ENCODE measurements at places on chromosomes 7 and 10.
A peak's percentile ranks its signal among the peaks of the same experiment; 100 is the strongest.

GRCh38 chr7:20484356-20484755, 131.1 kb upstream of the ABCB5 start:
- DNase-seq = no peak

- DNase-seq = no peak
These were observed 1133.4 kb downstream of the XPNPEP1 start for GRCh38 chr10:108789919-108790318.

DNA sequence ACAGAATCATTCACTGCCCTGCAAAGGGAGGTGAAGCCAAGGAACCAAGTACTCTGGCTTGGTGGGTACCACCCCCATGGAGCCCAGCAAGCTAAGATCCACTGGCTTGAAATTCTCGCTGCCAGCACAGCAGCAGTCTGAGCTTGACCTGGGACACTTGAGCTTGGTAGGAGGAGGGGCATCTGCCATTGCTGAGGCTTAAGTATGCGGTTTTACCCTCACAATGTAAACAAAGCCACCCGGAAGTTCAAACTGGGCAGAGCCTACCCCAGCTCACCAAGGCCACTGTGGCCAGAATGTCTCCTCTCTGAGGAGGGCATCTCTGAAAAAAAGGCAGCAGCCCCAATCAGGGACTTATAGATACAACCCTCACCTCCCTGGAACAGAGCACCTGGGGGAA, 1050.0 kb upstream of the GHITM start:
- DNase-seq = no peak

DNA sequence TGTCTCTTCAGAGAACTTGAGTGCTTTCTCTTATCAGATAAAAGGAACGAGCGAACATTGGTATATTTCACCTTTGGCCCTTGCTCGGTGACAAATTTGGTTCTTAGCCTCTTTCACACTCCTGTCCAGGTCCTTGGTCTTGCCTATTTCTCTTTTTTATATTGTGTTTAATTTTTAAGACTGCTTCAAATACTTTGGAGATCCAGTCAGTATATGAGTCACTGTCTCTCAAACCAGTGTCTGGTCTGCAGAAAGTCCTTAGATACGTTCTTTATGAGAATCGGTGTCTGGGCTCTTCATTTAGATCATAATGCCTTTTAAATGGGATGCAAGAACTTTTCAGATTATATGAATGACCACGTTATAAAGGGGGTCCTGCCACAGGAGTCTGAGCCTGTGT, 55.0 kb downstream of the PIK3AP1 start:
- DNase-seq = no peak

DNA sequence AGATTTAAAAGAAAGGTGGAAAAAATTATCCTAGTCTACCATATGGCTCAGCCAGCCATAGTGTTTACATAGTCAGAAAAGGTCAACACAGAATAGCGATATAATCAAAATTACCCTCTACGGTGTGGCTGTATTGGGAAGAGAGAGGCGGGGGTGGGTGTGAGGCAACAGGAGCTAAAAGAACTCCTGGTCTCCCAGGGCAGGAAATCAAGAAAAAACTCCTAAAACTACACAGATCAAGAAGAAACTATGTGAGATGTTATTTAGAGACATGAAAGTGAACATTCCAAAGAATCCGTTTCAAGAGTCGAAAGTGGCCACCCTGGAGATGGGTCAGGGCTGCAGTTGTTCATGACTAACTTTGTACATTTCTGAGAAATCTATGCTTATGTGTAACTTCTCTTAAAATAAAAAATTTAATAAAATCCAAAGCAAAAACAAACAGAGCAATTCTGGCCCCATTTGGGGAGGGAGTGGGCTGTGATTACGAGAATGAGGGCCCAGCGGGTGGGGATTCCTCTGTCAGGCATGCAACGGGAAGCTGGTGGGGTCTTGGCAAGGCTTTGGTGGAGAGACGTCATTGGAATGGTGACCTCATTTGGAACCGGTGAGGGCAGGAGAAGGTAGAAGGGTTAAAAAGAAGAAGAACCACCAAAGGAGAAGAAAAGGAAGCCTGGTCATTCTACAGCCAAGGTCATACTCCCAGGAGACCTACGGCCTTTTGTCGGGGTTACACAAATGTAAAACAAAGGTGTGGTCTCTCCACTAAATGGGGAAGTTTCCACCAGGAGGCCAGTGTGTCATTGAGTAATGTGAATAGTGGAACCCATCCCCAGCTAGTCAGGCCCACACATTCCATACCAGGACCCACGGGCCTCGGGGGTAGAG, 71.2 kb upstream of the DUSP5 start:
- no peak for DNase-seq

DNA sequence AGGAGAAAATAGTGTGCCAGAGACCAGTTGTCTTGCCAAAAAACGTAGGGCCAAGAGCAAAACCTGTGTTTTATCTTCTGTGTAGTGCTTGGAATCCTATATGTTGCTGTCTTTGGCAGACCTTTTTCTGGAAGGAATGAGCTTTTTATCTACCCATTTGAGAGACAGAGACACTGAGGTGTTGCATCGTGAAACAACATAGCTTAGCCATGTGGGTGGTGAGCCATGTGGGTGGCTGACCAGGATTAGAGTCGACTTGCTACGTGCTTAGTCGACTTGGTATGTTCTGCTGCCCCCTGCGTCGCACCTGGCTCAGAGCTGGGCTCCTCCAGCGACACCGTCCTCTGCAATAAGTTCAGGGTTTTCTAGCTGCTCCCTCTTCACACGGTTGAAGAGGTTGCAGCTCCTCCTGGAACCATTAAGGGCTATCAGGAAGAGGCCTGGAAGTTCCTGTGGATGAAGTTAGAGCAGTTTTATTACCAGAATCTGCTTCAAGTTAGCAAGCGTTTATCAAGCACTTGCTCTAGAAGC, 175.8 kb downstream of the SH2D4B start:
- DNase-seq = no peak

DNA sequence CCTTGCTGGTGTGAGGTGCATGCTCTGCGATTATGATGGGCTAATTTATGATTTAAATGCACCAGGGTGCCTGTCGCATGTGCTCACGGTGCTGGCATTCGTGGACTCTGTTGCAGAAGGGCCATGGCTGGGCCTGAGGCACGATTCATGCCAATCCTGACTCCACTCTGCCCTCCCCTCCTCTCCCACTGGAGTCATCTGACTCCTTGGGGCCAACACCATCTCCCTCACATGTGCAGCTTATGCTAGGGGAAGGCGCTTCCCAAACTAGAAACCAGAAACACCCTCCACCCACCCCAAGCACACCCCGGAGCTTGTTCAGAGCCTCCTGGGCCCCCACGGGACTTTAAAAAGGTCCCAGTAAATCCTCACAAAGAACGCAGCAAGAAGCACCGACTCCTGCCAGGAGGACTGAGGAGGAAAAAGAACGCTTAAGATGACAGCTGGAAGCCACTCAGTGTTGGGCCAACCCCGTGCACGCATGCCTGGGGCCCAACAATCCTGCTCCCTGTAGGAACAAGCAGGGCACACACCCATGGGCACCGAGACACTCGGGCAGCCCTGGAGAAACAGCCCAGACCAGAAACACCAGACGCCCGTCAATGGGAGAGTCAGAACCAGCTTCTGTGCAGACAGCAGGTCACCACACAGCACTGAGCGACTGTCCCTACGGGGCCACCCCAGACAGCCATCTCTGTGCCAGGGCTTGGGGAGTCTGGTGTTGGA, 14.1 kb downstream of the BRI3 start:
- no peak for DNase-seq

GRCh38 chr7:23212395-23212794, 30.5 kb downstream of the NUP42 start:
- DNase-seq = no peak

- DNase-seq = no peak
These were observed 61.1 kb downstream of the MKI67 start for GRCh38 chr10:128064970-128065580.

- no peak for DNase-seq
These were observed 185.2 kb downstream of the WDR37 start for GRCh38 chr10:1241322-1241890.

DNA sequence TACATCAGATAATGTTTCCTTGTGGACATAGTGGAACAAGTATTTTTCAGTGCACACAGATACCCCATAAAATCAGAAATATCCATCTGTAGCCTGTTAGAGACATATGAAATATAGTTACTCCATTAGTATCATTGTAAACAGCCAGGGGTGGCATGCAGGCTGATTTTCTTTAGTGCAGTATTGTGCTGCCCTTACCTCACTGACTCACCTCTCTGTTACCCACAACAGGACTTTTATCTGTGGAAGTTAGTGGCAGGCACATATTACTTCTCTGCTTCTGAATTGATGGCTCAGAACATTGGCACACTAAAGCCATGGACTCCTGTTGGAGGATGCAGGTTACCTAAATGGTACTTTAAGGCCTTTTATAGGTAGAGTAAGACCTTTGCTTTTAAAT, 70.0 kb downstream of the SLC25A40 start:
- no peak for DNase-seq

DNA sequence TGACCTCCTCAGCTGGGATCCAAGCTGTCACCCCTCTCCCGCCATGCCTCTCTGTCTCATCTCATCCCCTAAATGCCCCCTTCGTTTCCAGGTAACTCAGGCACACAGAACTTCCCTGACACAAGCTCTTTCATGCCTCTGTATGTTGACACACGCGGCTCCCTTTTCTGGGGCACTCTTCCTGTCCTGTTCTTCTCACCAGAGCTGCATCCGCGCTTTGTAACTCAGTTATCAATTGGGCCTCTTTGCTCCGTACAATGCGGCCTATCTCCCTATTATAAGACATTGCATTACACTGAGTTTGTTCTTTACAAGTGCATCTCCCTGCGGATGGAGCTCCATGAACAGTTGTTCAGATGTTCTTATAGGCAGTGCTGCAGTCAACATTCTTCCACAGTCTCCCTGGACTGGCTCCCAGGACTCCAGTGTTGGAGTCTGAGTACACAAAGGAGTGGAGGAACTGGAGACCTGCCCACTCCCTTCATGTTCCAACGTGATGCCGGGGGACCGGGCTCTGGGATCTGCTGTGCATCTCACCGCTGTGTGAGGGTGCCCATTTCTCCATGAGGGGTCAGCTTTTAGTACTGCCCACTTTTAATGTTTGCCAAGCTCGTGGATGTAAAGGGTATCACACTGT, 56.9 kb upstream of the TNS3 start:
- no peak for DNase-seq

DNA sequence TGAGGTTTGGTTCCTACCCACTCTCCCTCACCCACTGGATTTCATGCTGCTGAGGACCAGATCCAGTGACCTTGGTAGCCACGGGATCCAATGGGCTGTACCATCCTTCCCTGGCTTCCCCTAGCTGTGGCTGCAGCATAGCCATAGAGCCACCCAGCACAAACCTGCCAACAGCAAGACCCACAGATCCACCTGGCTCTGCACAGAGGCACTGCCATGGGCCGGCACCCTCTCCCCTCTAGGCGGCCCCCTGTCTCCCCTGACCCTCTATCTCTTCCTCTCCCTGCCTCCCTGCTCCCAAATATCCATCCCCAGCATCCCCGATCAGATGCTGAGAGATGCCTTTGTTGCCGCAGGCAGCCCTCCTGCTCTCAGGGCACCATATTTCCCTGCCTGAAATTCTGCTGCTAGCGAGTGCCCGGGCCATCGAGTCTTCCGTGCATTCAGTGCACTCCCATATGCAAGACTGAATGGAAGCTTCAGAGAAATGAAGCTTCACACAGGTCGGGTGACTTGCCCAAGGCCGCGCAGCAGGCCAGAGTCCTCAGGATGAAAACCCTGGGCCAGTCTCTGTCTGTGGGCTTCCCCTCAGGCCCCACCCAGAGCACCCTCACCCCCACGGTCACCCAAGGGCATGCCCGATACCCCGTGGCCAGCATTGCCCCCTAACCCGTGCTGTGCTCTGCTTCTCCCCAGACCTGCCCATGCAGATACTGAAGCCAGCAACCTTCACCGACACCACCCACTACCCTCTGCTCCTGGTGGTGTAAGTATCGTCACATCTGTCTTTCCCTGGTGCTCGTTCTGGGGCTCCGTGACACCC, 130.8 kb downstream of the PAXIP1 start:
- DNase-seq = no peak

DNA sequence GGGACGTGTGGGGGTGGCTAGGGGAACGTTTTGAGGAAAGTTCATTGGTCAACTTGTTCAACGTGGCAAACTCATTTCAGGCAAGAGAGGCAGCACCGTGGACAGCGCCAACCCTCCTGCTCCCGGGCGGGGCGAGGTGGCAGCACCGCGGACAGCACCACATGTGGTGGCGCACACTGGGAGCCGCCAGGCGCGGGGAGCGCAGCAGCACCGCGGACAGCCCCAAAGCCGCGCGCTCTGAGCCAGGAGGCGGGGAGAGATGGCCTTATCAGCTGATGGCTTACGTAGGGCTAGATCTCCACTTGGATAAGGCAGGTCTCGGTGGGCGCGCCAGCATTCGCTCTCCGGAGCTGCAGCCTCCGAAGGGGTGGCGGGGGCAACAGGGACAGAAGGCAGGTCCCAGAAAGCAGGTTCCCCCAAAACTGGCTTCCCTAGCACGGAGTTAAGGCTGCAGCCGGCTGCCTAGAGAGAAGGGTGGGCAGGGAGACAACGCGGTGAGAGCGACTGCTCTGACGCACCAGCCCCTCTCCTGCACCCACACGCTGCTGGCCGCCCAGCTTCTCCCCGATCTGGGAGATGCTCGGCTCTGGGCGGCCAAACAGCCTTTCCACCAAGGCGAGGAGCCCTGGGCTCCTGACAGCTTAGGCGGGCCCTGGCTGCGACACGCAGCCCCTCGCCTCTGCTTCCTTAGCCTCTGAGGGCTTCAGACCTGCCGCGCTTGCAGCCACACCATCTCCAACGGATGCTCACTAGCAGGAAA, at the start of gene HTR5A:
Gene HTR5A, plus strand, starts transcription at position 333 of the 760 bp plus-strand sequence. CDS start 576 bp downstream, outside the sequence.
- DNase-seq = peak; percentile 67

Data from T-helper 9 cell (primary cell).